NCI-H226 (cell line): ENCODE measurements at places on chromosomes 16 and 17.

DNA sequence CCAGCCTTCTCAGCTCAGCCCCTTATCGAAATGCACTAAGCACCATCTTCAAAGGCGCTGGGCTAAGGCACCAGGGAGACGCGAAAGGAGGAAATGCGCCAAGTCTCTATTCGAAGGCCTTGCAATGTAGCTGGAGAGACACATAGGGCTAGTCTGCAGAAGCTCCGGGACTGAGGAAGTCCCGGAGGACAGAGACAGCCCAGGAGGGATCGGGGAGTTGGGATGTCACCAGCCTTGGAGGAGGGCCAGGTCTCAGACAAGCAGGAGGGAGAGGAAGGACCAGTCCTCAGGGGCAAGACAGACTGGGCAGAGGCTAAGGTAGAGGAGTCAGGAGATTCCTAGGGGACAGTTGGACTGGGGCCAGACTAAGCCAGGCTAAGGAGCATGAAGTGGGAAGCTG is 8.5 kb downstream of the C17orf100 start:
- DNase-seq, result no peak

GRCh38 chr17:50477976-50478375 is 684 bp upstream of the RSAD1 start:
- no peak for DNase-seq

- no peak for DNase-seq
Measured at GRCh38 chr17:77215281-77215680, 74.5 kb downstream of the SEC14L1 start.

DNA sequence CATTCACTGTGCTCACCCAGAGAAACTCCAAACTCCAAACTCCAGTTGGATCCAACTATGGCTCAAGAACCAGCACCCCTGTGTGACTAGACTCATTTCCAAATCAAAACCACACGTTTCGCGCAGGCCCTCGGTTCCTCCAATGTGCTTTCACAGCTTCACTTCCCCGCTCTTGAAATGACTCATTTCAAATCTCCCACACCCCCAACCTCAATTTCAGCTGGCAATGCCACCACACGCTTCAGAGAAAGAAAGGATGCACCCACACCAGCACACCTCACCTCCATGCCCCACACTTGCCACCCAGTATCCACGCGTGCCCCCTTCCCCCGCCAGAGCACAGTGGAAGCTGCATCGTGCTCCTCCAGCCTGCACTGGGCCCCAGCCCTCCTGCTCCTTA is 9.0 kb downstream of the TMEM92 start:
- DNase-seq, result no peak

DNA sequence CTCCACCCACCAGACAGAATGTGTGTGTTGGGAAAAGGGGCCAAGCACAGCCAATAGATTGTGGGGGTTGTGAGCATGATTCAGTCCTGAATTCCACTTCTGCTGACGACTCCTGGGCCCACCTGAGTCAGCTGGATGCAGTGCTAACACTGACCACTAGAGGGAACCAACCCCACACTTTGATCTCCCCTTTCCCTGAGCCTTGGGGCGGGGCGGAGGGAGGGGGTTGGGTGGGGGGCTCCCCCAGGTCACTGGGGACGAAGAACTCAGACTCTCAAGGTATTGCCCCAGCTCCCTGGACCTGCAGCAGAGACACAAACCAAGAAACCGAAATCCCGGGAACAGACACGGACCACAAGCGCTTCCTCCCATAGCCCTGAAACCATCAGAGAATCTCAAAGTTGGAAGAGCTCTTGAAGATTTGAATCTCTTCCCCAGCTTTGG is 621 bp upstream of the CSHL1 start:
- no peak for DNase-seq

DNA sequence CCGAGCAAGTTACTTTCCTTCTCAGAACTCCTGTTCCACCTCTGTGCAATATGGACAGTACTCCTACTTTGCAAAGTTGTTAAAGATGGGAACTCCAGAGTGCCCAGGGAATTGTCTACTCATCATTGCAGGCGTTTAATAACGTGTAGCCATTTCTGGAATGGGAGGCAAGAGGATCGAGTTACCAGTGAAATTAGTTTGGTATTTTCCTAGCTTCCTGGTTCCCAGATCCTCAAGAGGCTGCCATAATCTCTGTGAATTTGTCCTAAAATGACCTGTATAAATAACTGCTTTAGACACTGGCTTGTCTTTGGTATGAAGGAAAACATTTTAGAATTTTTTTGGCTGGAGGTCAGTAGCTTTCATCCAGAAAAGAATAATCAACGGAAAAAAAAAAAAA is 27.7 kb downstream of the WWOX start:
- no peak for DNase-seq

DNA sequence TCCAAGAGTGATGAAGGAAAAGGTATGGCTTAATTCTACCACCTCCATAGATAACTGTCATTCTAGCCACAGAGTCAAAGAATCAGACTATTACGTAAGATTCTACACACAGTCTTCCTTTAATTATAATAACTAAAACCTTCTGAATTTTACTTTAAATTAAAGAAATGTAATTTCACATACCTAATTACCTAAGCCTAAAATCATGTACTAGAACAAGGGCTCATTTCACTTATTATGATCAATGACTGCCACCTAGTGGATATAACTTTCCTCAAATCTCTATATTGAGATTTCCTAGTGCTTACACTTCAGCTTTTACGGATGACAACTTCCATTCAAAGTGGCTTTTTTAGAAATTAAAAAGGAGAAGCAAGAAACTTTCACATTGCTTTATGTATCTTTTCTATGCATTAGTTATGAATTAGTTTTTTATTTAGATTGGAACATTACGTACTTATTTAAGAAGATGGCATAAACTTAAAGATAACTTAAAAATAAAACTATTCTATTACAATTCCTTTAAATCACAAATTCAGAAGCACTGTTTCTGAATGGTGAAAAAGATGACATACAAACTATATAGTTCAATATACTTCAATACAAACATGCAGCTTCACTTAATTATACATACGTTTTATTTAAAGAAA is 18.2 kb upstream of the ABCA10 start:
- no peak for DNase-seq
